ENCODE measurements at places on chromosomes 1 and 21.

GRCh38 chr1:245788269-245788668 lies 633.5 kb downstream of the KIF26B start:
- no peak for DNase-seq

DNA sequence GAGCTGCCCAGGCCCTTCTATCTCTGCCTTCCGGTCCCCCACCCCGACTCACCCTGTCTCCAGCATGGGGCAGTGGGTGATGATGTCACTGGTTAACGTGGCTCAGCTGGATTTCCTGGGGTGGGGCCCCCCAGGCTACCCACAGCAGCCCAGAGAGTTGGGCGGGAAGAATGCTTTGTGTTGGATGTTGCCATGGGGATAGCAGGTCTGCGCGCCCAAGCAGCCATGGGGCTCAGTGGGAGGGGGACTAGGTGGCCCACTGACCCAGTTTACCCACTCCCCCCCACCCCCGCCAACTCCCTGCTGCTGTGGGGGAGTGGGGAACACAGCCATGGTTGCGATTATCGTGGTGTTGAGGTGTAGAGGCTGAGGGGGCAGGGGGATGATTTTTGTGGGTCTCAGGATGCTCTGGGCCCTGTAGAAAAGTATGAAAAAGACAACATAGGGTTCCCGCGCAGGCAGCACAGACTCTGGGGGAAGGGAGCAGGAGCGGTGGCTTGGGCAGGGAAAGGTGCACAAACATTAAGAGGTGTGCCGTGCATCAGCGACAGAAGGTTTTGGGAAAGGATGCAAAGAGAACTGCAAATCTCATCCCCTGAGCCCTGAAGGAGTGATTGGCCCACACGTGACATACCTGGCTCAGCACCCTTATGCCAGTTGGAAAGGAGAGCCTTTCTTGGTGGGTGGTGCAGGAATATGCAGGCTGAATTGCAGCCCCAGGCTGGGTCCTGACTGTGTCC lies 8.5 kb downstream of the CELSR2 start:
- DNase-seq: no peak

DNA sequence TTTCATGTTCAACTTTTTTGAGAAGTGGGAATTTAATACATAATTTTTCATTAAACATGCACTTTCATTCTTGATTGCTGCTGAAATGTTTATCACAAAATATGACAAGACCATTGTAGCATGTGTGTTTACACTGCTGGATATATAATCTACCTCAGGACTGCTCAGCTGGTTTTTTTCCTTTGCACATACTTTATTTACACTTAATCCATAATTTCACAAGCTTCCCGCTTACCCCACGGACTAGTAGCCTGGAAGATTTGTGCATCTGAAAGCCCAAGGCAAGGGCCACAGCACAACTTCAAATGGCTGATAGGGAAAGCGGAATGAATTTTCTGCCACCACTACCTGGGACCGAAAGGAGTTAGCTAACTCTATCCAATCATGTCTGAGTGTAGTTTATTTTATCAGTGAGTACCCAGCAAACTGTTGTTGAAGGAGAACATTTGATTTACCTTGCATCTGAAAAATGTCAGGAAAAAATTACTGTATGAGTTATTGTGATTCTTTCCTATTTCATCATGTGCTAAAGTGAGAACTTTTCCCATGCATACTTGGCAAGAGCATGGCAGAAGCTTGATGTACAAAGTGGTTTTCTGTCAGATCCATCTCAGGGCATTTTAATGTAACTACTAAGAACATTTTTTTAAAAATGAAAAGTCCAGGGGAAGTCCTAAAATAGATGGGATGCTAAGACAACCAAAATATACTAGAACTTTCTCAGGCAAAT lies 558.2 kb upstream of the USP24 start:
- no peak for DNase-seq

- no peak for DNase-seq
Measured at GRCh38 chr1:204579681-204580080, 63.5 kb downstream of the MDM4 start.

DNA sequence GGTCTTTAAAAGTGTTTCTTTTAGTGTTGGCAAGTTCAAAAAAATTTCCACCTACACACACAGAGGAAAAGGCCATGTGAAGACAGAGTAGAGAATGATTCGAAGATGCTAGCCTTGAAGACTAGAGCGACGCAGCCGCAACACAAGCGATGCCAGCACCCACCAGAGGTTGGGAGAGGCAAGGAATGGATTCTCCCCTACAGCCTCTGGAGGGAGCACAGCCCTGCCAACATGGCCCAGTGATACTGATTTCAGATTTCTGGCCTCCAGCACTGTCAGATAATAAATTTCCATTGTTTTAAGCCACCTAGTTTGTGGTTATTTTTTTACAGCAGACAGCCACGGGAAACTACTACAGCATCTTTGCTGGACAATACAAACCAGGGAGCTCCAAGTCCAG lies 6.9 kb upstream of the ADAR start:
- no peak for DNase-seq

DNA sequence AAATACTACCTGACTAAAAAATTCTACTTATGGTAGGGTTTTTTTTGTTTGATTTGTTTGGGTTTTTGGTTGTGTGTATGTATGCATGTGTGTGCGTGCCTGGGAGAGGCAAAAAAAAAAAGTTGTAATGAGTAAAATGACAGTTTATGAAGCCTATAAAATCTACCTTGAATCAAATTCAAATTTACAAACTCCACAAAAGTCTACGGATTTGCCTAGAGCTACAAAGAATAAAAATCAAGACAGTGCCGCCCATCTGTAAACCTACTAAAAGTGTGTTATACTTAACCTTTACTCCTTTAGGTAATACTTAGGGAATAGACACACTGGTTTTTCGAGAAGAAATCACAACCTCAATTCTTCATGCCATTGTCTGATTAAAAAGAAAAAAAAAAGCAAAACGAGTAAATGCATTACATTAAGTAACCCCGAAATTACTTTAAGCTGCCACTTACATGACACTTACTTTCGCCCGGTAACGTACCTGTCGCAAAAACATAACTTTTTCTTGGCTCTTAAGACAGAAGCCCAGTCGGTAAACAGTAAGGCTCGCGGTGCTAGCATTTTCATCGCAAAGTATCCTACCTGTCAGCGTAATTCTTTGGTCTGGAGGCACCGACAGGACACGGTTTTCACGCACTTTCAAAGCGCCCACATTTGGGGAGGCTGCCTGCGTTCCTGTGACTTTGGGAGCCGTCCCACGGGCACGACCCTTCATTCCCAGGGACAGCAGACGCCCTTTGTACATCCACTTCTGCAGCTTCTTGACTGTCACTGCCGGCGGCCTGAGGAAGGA lies 951 bp downstream of the SYDE2 start:
- DNase-seq: peak; percentile 50

- no peak for DNase-seq
Measured at GRCh38 chr1:72847651-72848050, 565.3 kb upstream of the NEGR1 start.

DNA sequence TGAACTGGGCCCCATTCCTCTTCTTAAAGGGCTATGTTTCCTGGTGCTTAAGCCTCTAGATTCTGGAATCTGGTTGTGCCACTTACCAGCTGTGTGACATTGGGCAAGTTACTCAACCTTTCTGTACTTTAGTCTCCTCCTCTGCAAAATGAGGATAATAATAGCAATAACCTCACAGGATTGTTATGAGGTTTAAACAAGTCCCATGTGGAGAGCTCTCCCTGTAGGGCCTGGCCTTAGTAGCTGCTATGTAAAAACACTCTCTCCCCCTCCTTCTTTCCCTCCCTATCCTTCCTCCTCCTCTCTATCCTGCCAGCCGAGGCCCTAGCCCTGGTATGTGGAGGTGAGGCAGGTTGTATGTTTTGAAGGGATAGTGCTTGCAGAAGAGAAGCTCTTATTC lies 8.2 kb upstream of the PEAR1 start:
- no peak for DNase-seq

GRCh38 chr1:226548256-226549093 lies at the start of gene STUM:
STUM (plus strand) TSS chr1:226548764; CDS start chr1:226548905, 141 bp downstream.
- peak; percentile 8 for DNase-seq

GRCh38 chr1:40266786-40267535 lies 8.9 kb downstream of the ZMPSTE24 start:
- no peak for DNase-seq

GRCh38 chr1:89999208-89999607 lies 4.3 kb downstream of the ZNF326 start:
- DNase-seq: no peak

- DNase-seq: no peak
Measured at GRCh38 chr1:162236201-162236600, 140.5 kb downstream of the SPATA46 start.

GRCh38 chr1:67626090-67626860 lies 58.7 kb upstream of the GADD45A start:
- DNase-seq: no peak

DNA sequence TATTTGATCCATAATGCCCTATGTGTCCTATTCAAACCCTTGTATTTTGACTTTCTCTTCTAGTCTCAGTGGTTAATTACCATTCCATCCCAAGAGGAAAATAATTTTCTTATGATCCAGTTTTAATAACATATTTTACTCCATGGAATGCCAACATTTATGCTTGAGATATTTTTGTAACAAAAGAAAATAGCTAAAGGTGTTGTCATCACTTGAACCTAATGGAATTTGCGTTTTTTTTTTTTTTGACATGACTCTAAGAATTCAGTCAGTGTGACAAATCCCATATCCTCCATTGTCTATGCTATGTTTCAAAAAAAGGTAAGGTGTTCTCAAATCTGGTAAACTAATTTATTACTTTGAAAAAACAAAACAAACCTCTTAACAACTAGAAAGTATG lies 324.1 kb upstream of the ADAMTS5 start:
- DNase-seq: no peak

GRCh38 chr1:54002544-54003248 lies 15.3 kb downstream of the LDLRAD1 start:
- DNase-seq: no peak

GRCh38 chr1:212593821-212594251 lies 14.7 kb upstream of the ATF3 start:
- DNase-seq: no peak

- no peak for DNase-seq
Measured at GRCh38 chr21:46005081-46005480, 23.5 kb downstream of the COL6A1 start.

DNA sequence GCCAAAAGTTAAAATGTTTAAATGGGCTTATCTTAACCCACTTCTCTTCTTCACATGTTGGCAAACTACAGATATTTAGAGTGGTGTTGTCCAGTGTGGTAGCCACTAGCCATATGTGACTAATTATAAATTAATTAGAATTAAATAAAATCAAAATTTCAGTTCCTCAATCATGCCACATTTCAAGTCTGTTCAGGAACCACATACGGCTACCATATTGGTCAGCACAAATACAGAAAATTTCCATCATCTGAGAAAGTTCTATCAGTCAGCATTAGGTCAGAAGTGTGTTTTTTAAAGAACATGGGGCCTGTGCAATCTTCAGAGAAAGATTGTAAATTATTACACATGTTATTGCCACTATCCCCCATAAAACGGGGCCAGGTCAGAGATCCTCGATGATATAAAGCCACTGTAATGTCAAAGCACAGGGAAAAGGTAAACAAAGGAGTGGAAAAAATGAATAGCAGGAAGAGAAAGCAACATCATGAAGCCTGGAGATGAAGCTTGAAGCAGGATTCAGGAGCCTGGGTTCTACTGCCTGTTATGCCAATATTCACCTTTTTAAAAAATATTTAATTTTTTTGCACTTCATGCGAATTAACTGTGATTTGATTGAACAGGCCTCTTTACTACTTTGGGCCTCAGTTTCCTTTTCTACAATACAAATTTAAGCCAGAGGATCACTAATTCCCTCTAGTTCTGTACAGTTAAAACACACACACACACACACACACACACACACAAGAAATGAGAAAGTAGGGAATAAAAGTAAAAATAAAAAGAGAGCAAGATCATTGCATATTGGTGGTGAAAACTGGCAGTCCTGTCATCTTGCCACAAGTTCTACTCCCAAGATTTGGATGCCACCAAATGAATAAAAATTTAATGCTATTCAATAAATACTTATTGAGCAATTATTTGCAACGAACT lies 2.3 kb downstream of the RSBN1 start:
- no peak for DNase-seq

GRCh38 chr1:227427411-227427810 lies 109.1 kb upstream of the CDC42BPA start:
- DNase-seq: no peak

- DNase-seq: no peak
Measured at GRCh38 chr1:158019171-158019868, 25.9 kb downstream of the KIRREL1 start.

DNA sequence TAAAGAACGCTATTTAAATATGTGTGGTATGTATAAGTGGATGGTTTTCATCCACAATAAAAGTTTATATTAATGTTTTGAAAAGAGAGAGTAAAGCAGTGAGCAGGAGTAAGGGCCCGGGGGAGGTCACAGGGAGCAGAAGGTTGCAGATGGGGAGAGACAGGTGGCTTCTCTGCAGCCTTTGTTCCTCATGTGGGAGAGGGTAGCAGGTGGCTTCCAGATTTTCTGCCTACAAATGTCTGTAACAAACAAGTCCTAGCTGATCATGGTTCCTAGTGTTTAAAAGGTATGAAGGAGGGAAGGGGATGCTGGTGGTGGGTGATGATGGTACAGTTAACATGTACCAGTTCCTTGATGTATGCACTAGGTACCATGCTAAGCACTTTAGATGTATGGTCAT lies 18.8 kb downstream of the QSOX1 start:
- DNase-seq: no peak

GRCh38 chr1:64243757-64244080 lies 40.3 kb downstream of the UBE2U start:
- DNase-seq: no peak

GRCh38 chr21:31221043-31221442 lies 123.0 kb downstream of the TIAM1 start:
- no peak for DNase-seq

All from stimulated activated naive CD4-positive, alpha-beta T cell (primary cell).